ENCODE measurements at places on chromosomes 2 and 18.

DNA sequence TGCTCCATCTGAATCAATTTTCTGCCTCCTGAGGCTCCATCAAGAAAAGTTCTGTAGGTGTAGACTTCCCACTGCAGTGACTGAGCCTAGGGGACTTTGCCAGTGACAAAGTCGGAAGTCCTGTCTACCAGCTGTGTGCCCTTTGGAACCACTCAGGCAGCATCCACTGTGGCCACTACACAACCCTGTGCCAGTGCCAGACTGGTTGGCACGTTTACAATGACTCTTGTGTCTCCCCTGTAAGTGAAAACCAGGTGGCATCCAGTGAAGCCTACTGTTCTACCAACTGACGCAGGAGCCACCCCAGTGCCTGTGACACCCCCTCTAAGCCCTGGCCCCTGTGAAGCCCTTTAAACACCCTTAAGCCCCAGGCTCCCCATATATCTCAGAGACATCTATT, 132.1 kb upstream of the SERPINE2 start:
- DNase-seq, result no peak

DNA sequence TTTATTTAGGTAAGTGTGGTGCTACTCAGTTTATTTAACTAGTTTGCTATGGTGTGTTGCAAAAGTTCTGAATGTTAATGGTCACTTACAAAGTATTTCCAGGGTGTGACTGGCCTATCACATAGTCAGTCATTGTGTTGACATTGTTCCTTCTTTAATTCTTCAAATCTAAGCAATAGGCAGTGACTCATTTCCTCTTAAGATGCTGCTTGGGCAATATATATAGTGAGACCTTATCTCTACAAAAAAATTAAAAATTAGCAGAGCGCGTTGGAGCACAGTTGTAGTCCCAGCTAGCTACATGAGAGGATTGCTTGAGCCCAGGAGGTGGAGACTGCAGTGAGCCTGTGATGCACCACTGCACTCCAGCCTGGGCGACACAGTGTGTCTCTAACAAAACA, 5.8 kb upstream of the CCDC88A start:
- no peak for DNase-seq

- DNase-seq, result no peak
Observed at GRCh38 chr18:809985-810642, 1.9 kb downstream of the YES1 start.

DNA sequence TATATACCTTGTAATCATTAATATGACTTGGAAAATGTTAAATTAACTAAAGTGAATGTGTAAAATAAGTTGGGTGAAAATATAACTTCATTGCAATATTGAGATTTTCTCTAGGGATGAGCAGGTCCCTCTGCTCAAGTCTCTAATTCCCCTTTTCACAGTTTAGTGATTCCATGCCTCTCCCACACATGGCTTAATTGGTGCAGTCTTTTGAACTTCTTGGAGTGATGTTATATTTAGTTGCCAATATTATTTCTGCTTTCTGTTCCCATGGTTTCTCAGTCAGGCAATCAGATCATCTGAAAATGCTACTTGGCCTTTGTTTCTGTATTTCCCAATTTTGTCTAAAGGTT, 233.7 kb upstream of the SPOPL start:
- DNase-seq, result no peak

DNA sequence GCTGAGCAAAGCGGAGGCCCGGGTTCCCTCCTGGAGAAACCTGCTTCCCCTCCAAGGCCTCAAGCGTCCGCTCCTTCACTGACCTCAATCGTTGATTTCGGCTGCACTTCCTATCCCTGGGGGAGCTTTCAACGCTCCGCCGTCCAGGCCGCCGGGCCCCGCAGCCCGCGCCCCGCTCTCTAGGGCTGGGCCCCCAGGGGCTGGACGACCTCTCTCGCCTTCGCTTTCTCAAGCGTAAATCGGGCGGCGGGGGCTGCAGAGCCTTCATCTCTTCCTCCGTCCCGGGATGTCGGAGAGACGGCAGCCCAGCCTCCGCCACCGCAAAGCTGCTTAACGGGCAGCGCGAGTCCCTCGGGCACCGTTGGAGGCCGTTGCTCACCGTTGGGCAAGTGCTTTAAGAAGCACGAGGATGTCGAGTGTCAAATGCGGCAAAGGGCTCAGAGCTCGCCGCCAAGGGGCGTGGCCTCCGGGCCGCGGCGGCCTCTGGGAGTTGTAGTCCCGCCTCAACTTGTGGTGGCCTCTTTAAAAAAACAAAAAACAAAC, 8.5 kb downstream of the HES6 start:
- peak; percentile 66 for DNase-seq

GRCh38 chr2:23806201-23806600, 120.7 kb downstream of the ATAD2B start:
- no peak for DNase-seq

DNA sequence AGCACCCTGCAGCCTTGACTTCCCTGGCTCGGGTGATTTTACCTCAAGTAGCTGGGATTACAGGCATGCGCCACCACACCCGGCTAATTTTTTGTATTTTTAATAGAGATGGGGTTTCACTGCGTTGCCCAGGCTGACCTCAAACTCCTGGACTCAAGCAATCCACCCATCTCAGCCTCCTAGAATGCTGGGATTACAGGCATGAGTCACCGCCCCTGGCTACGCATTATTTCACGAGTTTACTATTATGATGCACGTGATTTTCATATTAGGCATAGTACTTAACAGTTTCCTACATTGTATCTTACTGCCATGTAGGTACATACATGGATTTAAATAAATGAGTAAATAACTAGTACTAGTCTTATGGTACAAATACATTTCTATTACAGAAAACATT, 4.4 kb downstream of the DYNC2LI1 start:
- DNase-seq, result no peak

DNA sequence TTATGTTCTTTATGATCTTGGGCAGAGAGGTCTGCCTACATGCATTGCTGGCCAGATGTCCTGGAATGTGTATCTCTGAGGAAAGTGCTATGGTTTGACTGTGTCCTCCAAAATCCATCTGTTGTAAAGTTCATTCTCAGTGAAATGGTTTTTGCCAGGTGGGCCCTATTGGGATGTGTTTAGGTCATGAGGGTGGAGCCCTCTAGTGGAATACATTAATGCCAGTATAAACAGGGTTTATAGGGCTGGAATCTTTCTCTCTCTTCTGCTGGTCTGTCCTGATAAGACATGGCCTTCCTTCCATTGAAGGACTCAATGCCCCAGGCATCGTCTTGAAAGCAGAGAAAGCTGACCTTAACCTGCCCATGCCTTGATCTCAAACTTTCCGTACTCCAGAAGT, 258.5 kb downstream of the RPIA start:
- no peak for DNase-seq

DNA sequence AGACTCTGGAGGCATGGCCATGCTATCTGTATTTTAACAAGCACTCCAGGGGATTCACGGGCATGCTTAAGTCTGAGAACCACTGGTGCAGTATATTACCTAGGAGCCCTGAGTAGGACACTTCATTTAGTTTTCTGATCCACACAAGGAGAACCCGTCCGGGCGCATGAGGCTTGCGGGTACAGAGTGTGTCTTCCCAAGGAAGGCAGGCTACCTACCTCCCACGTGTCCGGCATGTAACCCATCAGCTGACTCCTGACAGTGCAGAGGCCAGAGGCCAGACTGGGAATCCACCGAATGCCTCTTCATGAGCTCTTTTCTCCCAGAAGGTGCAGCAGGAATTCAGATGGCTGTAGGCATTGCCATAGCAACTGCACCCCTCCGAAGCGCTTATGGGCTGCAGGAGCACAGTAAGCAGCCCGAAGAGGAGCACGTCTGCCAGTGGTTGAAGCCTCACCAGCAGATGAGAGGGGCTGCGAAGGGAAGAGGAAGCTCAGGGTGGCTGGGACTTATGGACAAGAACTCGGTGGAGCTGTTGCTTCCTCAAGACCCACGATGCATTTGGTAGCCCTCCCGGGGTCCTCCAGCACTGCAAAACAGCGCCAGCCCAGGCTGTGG, 33.8 kb upstream of the DNMT3A start:
- no peak for DNase-seq

DNA sequence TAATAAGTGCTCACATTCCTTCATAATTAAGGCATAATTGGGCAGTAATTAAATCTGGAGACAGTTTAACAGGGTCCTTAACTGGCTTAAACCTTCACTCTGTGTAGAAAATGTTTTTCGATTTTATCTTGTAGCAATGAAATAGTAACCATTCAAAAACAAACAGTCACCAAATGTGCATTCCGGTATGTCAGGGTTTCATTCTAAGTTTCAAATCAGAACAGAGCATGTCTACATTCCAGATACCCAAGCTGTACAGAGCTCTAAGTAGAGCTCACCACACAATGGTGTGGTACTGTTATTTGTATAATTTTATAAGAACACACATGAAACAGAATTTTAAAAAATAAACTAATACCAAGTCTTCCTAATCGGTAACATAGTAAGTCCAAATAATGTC, 52.6 kb downstream of the SMAD2 start:
- DNase-seq, result no peak

DNA sequence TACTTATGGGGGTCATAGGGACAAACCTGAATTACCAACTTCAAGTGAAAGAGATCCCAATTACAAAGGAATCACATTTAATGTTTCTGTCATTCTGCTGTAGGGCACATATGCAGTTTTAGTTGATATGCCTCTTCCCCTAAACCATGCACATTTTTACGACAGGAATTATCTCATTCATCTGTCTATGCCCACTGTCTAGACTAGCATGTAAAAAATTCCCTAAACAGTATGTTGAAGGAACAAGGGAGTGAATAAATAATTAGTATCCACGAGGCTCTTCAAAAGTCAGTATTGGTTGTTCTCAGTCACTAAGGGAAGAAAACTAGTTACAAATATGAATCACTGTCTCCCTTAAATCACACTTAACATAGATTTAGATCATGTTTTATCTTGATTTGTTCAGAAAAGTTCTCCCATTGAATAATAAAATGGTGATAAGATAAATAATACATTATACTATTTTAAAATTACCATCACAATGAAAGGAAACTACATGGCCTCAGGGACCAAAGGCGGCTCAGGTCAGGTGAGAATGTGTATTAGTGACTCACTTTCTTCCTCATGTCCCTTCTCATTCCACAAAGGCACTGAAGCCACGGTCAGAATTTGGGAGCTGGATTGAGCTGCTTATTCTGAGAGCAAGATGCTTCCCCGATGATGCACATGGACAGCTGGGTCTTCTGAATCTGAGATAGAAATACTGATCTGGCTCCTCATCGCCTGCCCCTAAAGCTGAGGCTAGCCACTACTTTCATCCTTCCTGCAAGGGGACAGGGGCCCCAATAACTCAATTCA, 29.1 kb downstream of the DYM start:
- DNase-seq, result no peak

DNA sequence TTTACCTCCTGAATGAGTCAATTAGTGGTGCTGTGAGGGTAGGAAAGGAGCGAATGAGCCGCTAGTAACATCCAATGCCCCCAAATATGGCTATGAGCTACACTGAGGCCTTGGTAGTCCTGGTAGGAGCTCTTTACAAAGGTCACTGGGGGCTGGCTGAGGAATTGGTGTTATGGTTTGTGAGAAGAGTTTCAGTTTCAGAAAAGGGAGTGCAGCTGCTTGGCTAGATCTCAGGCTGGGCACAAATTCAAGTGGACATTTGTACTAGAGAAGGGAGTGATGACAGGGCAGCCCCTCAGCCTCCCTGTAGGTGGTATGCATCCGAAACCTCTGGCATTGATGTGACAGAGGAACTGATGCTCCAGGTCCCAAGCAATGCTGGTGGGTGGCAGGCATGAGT, 13.9 kb upstream of the PAIP2B start:
- no peak for DNase-seq

- DNase-seq, result no peak
Observed at GRCh38 chr2:38887347-38887746, 2.3 kb upstream of the ARHGEF33 start.

GRCh38 chr18:79982736-79983135, 5.6 kb downstream of the TXNL4A start:
- DNase-seq, result no peak

GRCh38 chr2:10235099-10235908, 67.4 kb upstream of the HPCAL1 start:
- no peak for DNase-seq

GRCh38 chr2:42813763-42814162, 21.4 kb upstream of the HAAO start:
- DNase-seq, result no peak

GRCh38 chr2:200172944-200173581, 133.4 kb upstream of the SPATS2L start:
- DNase-seq, result no peak

DNA sequence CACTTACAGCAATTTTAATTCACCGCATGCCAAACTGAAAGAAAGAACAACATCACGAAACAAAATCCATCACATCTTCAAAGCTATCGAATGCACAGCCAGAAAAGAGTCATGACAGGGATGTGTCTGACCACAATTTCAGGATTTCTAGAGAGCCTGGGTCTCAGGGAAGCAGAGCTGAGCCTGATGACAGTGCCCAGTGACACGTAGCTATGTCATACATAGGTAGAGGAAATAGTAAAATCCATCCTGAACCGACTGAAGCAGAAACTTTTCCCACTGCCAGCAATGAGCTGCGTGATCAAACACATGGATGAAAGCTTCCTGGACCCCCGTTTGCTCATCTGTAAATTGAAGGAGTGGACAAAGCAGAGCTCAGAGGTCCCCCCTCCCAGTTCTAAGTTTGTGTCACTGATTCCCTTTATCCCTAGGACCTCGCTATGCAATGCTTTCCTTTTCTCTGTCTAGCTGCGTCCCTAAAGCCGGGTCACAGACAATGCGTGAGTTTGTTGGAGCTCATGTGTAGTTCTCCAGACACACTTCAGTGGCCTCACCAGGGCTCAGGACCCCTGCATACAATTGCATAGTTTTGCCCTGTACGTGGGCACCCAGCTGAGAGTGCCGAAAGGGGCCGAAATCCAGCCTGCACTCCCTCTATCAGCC, 37.6 kb downstream of the CCBE1 start:
- no peak for DNase-seq

- no peak for DNase-seq
Observed at GRCh38 chr2:47499621-47500309, 96.8 kb downstream of the MSH2 start.

GRCh38 chr18:64234321-64234720, 85.4 kb upstream of the LINC00305 start:
- no peak for DNase-seq

- DNase-seq, result no peak
Observed at GRCh38 chr18:7066965-7067555, 50.5 kb downstream of the LAMA1 start.

- DNase-seq, result no peak
Observed at GRCh38 chr2:181430406-181431118, 26.6 kb upstream of the ITGA4 start.

GRCh38 chr18:22701326-22701725, 231.8 kb upstream of the RBBP8 start:
- DNase-seq, result no peak

DNA sequence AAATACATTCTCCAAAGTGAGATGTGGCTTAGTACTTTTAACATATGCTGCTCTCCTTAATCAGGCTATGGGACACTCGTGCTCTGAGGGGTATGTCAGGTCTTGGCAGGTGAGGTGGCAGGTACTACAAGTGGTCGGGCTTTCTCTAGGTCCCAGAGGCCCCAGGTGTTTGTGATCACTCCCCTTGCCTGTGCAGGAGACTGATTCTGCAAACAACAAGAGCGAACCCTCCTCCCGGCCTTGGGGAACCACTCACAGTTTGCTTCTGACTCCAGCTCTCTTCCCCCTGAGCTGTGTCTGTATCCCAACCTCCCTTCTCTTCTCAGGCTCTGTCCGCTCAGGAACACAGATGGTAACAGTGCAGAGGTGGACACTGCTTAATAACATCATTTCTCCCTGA, 48.1 kb downstream of the ATOH8 start:
- DNase-seq, result no peak

Measured in stimulated activated CD4-positive, alpha-beta T cell treated with anti-CD3 and anti-CD28 coated beads, TNF-alpha, amount 100 ng/mL, for 48 hours (primary cell).